ENCODE measurements at places on chromosomes 13 and 19.

GRCh38 chr19:48795685-48796070 lies 15.2 kb downstream of the BCAT2 start:
- DNase-seq = peak; percentile 83

DNA sequence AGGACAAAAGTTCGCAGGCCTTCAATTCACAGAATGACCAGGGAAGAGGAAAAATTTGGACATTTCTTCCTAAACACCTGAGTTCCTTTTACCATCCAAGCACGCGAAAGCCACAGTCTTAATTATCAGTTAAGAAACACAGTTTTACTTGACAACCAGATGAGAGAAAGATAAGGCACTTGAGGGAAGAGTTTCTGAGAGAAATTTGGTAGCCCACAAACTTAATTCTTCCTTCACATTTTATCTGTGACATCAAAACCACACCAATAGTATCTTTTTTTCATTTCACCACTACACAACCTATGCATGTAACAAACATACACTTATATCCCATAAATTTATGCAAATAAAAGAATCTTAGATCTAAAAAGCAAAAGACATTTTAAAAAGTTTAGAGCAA lies 326.6 kb downstream of the MZT1 start:
- DNase-seq = no peak

- no peak for DNase-seq
Observed at GRCh38 chr19:1268226-1269064, 687 bp upstream of the CIRBP start.

- peak; percentile 83 for DNase-seq
Observed at GRCh38 chr19:15629003-15629880, 11.5 kb upstream of the CYP4F3 start.

DNA sequence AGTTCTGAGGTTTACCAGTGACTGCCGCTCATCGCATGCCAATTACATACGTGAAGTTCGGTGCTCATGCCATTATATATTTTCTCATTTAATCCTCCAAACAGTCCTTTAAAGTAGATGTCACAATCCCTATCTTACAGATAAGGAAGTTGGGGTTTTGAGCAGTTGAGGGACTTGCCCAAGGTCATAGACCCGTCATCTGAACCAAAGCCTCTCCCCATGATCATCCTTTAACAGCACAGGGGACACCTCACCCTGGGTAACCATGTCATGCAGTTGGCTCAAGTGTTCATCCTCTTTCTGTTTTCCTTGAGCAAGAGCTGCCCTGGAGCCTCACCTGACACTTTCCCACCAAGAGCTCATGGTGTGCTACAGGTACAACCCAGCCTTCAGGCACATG lies 69.1 kb downstream of the HSPH1 start:
- no peak for DNase-seq

- peak; percentile 6 for DNase-seq
Observed at GRCh38 chr19:39512988-39513387, 2.0 kb upstream of the SELENOV start.

GRCh38 chr13:67106502-67107057 lies 123.6 kb downstream of the PCDH9 start:
- peak; percentile 28 for DNase-seq

DNA sequence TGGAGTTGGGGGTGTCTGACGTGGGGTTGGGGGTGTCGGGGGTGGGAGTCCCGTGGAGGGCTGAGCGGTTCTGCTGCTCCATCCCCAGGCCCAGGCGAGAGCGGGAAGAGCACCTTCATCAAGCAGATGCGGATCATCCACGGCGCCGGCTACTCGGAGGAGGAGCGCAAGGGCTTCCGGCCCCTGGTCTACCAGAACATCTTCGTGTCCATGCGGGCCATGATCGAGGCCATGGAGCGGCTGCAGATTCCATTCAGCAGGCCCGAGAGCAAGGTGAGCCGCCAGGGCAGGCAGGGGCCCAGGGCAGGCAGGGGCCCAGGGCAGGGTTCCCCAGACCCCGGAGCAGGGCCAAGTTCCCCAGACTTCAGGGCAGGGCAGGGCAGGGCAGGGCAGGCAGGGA lies 12.7 kb downstream of the GNA15 start:
- DNase-seq = no peak

DNA sequence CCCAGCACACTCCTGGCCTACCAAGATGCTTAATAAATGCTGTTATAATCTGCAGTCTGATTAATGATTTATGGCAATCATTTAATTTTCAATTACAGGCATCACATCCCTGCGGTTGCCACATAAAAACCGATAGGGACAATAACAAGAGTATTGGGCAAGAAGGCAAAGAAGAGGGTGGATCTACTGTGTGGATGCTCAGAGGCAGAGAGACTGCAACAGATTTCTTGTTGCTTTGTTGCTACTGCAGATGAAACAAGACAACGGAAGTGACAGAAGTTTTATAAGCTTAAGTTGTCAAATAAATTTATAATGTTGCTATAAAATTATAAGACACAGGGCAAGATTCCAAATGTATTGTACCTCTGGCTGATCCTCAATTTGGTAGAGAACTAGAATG lies 154.8 kb downstream of the ABCC4 start:
- DNase-seq = no peak

DNA sequence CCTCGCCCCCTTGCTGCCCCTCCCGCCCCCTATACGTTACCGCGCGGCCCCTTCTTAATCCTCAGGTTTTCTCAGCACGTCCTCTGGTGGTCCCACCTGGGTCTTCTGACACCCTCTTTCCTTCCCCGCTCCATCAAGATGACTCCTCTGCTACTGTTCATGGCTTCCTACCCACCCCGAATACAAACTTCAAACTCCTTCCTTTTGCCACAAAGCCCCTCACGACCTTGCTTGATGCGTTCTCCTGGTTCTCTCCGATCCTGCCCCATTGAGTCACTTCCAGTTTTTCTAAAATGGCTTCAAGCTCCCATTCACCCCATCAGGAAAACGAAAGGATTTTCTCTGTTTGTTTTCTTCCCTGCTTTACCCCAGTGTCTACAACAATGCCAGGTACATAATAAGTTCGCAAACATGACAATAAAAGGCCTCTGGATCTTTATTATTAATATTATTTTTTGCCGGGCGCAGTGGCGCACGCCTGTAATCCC lies 734 bp upstream of the SERTAD3 start:
- DNase-seq = no peak

GRCh38 chr13:113425941-113426590 lies 27.2 kb downstream of the ADPRHL1 start:
- no peak for DNase-seq

- DNase-seq = no peak
Observed at GRCh38 chr19:45161738-45162607, 1.2 kb upstream of the NKPD1 start.

DNA sequence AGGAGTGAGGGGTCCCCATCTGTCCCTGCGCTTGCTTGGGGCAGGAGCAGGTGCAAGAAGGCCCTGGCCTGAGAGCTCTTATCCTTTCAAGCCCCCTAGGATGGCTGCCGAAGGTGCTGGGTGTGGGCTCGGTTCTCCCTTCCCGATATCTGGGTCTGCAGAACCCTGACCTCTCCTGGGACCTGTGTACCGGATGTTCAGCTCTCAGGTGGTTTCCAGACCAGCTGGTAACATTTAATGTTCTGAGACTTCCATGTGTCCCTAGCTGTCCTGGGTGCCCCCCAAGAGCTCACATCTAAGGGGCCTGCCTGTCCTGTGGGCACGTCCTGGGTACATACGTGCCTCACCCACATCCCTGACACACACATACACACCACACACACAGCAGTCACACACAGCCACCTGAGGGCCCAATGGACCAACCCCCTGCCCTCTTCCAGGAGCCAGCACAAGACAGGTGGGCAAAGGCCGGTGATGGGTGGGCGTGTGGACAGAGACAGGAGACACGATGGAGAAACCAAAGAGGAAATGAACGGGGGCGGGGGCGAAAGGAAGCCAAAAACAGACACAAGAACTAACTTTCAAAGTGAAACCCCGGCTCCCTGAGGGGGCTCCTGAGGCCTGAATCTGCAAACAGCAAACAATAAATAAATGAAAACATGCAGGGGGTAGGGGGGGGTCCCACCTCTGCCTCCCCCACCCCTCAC lies 124.3 kb downstream of the PTPRS start:
- DNase-seq = no peak

DNA sequence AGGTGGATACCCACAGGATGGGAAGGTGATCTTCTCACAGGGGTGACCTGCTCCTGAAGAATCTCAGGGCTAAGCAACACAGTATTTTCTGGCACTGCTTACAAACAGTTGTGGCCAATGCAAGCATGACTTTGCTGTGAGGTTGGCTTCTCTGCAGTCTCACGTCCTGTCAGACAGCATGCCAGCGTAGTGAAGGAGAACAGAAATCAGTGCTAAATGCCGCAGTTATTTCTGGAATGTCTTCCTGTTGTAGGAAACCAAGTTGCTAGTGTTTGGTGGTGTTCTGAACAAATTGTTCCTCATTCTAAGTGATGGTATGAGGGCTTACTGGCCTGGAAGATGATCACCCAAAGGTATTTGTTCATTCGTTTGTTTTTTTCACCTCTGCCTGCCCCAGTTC lies 320.1 kb downstream of the MTUS2 start:
- peak; percentile 62 for DNase-seq

DNA sequence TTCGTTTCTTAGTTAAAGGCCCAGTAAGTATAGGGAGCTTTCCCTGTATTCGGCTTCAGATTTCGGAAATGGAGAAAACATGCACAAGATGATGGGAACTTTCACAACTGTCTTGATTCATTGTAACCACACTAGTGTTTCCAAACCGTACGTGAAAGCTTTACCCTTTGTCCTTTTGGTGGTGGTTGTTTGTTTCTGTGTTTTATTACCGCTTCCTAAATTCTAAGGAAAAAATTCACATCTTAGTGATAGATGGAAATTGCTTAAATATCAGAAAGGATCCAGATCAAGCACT lies 504 bp upstream of the VWA8 start:
- no peak for DNase-seq

- no peak for DNase-seq
Observed at GRCh38 chr19:52296400-52296772, 583 bp upstream of the ZNF480 start.

DNA sequence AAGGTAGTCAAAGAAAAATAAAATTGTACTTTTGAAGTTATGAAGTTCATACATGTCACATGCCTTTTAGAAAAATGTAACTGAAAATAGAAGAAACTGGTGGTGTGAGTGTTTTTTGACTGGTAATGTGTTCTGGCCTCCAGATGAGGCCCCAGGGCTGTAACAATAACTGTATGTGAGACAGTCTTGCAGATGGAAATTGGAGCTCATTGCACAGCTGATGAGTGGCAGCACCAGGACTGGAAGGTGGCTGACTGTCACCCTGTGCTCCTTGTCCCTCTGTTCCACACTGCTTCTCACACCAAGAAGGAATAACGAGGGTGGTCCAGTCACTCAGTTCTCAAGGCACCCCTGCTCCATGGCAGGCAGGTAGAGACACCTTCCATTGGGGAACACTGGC lies 215.6 kb downstream of the SLC7A1 start:
- no peak for DNase-seq

DNA sequence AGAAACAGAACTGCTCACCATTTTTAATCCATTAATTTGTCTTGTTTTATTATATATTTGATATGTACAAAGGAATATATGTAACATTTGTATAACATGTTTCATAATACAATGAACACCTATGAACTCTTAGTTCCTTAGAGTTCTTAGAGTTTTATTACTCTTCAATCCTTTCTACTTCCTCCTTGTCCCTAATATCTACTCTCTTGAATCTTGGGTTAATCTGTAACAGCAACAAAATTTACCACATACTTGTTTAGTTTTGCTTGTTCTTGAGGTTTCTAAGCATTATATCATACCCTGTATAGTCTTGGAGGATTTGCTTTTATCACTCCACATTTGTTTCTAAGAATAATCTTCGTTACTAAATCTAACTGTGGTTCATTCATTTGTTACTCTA lies 151.4 kb downstream of the PDS5B start:
- DNase-seq = no peak

DNA sequence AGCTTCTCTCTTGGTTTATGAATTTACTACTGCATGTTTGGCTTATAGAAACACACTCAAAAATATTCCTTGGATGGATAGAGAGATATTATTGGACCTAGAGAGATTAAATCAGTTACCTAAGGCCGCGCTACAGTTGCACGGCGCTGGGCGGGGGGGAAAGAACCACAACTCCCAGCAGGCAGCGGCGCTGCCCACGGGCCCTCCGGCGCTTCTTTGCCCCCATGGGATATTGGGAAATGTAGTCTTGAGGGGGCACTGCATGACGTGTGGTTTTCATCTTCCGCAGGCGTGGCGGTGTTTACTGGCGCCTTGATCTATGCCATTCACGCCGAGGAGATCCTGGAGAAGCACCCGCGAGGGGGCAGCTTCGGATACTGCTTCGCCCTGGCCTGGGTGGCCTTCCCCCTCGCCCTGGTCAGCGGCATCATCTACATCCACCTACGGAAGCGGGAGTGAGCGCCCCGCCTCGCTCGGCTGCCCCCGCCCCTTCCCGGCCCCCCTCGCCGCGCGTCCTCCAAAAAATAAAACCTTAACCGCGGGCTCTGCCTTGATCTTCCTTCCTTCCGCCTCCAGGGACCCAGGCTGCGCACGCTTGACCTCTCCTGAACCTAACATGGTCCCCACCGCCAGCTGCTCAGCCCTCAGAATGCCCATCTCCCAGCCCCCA lies 4.8 kb downstream of the EMP3 start:
- DNase-seq = peak; percentile 83

- no peak for DNase-seq
Observed at GRCh38 chr13:30002577-30002976, 152.2 kb upstream of the UBL3 start.

- DNase-seq = no peak
Observed at GRCh38 chr19:7779631-7780486, 16.8 kb downstream of the CLEC4M start.

GRCh38 chr13:26538363-26539317 lies 18.8 kb upstream of the WASF3 start:
- DNase-seq = no peak

- no peak for DNase-seq
Observed at GRCh38 chr19:49887665-49888509, 8.8 kb downstream of the IL4I1 start.

- DNase-seq = peak; percentile 89
Observed at GRCh38 chr19:14118165-14119051, 846 bp upstream of the PRKACA start.

DNA sequence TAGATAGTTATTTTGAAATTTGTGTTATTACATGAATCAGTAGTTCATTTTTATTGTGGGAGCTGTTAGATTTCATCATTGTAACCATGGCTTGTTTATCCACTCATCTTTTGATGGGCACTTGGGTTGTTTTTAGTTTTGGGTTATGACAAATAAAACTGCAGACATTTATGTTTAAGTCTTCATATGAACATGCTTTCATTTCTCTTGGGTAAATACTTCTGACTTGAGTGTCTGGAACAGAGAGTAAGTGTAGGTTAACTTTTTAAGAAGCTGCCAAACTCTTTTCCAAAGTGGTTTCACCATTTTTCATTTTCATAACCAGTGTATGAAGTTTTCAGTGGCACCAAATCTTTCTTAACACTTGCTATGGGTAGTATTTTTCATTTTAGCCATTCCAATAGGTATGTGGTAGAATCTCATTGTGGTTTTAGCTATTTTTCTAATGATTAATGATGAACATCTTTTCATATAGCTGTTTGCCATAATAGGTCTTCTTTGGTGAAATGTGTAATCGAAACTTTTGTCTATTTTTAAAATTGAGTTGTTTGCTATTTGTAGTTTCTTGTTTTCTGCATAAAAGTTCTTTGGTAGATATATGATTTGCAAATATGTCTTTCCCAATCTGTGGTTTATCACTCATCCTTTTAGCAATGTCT lies 17.9 kb downstream of the SLAIN1 start:
- no peak for DNase-seq
